GM23248 (cell line): ENCODE measurements at places on chromosomes 6 and 20. TPM values are rescaled to one million over a fixed set of nuclear protein-coding genes. Genes with fewer than 3 reads are reported as not detected.
A peak's percentile ranks its signal among the peaks of the same experiment; 100 is the strongest.

DNA sequence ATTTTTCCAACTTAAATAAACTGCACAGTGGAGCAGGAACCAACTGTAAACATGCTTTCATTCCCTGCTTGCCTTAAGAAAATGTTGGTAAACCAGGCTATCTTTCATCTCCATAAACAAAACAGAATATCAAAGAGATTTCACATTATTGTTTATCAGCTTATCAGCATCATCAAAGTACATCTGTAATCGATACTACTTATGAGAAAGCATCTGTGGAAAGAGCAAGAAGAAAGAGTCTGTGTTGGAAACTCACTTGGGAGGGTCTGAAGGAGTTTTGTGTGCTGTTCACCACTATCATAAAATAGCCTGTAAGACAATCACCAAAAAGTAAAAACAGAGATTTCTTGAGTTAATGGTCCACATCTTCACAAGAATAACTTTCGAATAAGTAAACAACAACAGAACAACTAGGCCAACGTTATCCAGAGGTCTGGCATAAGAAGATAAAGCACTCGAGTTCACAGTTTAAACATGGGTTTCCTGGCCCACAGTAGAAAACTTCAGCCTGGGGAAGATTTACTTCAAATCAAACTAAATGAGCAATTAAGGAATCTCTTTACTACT, 47.9 kb downstream of the EPB41L2 start:
- no peaks in the 10 kb centered on the region for H3K27me3 ChIP-seq
- H3K4me1 ChIP-seq = peaks cover 39% of the 10 kb centered on the region
- H3K36me3 ChIP-seq = no peaks in the 10 kb centered on the region

DNA sequence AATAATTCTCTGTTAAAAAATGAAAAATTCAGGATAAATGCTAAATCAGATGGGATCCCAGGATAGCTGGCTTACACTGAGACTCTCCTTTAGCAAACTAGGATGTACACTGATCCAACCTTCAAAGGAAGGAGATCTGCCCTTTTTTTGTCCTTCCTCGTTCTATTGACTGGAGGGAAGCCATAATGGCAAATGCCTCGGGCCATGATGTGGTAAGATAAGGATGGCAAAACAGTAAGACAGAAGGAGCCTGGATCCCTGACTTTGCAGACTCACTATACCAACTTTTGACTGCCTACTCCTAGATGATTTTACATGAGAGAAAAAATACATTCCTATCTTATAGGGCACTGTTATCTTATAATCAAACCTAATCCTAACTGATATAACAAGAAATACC, 156.9 kb upstream of the BEND3 start:
- no peaks in the 10 kb centered on the region for H3K4me1 ChIP-seq
- no peak for DNase-seq
- H3K27ac ChIP-seq = no peak overlapping the region
- no peak overlapping the region for H3K4me3 ChIP-seq
- no peaks in the 10 kb centered on the region for H3K27me3 ChIP-seq

DNA sequence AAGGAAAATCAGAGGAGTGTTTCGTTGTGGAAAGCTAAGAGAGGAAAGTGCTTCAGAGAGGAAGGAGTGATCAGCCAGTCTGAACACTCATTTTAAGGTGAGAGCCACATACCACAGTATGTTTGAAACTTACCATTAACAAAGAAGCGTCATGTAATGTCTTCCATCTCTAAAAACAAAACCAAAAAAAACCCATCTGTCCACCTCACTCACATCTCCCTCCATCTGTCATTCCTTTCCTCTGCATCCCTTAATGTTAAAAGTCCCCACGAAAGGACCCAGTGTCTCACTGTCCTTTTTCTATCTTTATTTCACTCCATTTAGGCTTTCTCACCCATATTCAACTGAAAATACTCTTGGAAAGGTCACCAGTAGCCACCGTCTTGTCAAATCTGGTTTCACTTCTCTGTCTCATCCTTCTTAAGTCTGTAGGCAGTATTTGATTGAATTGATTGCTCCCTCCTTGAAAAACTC, 59.4 kb upstream of the GNRH2 start:
- peak; percentile 2 for DNase-seq
- H3K4me1 ChIP-seq = peaks cover 31% of the 10 kb centered on the region
- H3K27me3 ChIP-seq = no peaks in the 10 kb centered on the region
- no peak overlapping the region for H3K4me3 ChIP-seq

DNA sequence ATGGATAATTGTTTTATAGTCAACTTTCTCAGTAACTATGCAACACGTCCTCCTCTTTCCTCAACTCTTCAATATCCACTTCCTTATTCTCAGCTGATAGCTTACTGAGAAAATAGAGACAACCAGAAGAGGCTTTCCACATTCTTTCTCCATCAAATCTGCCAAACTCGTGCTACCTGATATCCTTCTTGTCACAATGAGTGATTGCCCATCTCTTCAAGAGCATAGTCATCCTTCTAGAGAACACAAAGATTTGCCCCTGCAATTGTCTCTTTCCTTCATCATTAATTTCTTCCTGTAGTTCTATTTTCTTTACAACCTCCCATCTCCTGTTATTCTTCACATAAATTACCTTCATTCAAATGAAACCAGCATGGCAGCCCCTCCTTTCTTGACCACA, 75.9 kb upstream of the RGS17 start:
- peaks cover 7% of the 10 kb centered on the region; the same call in 1 of the 2 replicates for H3K4me1 ChIP-seq
- DNase-seq = no peak
- no peaks in the 10 kb centered on the region for H3K36me3 ChIP-seq
- no peak overlapping the region for H3K4me3 ChIP-seq

DNA sequence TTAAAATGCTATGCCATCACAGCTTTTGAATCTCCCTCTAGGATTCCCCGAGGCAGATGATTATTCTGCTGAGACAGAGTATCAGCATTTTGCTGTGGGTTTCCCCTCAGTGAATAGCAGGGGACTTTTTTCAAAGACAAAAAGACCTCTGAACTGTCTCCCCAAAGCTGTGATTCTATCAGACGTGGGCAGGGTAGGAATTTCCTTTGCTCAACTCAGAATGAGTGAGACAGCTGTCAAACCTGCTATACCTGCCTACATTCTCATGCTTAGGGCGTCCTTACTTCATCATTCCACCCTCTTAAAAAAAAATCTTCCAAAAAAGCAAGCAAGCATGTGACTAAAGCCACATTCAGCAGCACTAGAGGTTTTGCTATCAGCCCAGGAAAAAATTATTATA, 147.6 kb upstream of the FAM83B start:
- H3K27ac ChIP-seq = no peak overlapping the region
- no peak for DNase-seq
- no peaks in the 10 kb centered on the region for H3K27me3 ChIP-seq
- H3K36me3 ChIP-seq = no peaks in the 10 kb centered on the region
- no peak overlapping the region for H3K4me3 ChIP-seq
- H3K4me1 ChIP-seq = no peaks in the 10 kb centered on the region

DNA sequence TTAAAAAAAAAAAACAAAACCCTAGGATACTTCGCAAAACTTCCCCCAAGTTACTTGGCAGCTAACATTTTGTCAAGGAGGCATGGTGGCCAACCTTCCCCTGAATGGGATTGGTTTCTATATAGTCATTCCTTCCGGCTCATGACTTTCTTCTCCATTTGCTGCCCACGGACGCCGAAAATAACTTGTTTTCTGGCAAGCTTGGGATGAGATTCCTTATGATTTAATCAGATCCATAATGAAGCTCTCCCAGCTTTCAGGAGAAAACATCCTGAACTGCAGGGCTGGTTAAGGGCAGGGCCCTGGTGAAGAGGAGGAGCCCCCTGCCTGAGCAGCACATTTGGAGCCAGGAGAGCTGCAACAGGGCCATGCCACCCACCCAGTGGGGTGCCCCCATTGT, 49.9 kb downstream of the PPP1R16B start:
- peak; percentile 92 for DNase-seq
- H3K27ac ChIP-seq = no peak overlapping the region

DNA sequence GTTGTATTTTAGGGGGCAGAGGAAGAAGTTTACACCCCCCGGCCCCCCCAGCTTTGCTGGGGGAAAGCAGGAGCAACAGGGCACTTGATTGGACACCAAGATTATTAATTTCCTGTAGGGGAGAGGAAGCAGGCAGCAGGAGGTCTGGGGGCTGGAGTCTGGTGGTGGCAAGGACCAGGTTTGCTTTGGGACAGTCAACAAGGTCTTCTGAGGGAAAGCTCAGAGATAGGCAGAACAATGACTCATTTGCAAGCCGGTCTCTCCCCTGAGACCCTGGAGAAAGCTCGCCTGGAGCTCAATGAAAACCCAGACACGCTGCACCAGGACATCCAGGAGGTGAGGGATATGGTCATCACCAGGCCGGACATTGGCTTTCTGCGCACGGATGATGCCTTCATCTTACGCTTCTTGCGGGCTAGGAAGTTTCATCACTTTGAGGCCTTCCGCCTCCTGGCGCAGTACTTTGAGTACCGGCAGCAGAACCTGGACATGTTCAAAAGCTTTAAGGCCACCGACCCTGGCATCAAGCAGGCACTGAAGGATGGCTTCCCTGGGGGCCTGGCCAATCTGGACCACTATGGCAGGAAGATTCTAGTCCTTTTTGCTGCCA, 1.6 kb downstream of the CLVS2 start:
- peaks cover 37% of the 10 kb centered on the region for H3K27me3 ChIP-seq
- H3K36me3 ChIP-seq = no peaks in the 10 kb centered on the region
- no peak for DNase-seq
- no peak overlapping the region for H3K4me3 ChIP-seq

- no peaks in the 10 kb centered on the region for H3K27me3 ChIP-seq
- H3K4me3 ChIP-seq = no peak overlapping the region
- no peaks in the 10 kb centered on the region for H3K36me3 ChIP-seq
- no peak overlapping the region for H3K27ac ChIP-seq
- no peaks in the 10 kb centered on the region for H3K4me1 ChIP-seq
Observed at GRCh38 chr6:130204322-130204721, 18.4 kb downstream of the SAMD3 start.

DNA sequence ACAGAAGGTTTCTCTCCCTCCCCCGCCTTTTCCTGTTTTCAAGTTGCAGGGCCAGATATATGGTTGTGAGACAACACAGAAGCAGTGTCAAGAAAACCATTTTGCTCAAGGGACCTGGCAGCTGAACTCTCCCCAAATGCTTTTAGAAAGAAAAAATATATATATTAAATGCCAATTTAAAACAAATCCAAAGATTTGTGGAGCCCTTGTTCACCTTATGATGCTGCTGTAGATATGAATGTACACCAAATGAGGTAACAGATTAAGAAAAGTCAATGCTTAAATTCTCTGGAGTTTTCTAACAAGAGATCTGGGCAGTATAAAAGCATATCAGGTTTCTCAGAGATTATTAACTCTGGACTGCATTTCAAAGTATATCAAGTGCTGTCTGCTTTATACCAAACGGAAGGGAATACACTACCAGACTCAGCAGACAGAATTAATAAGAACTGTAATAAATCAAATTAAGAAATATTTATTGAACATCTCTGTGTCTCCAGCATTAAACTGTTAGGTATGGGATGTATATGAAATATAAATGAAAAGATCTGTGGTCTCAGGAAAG, 357.5 kb downstream of the HDGFL1 start:
- DNase-seq = no peak
- no peaks in the 10 kb centered on the region for H3K36me3 ChIP-seq
- no peak overlapping the region for H3K27ac ChIP-seq
- H3K4me1 ChIP-seq = peaks cover 19% of the 10 kb centered on the region
- no peak overlapping the region for H3K4me3 ChIP-seq
- H3K27me3 ChIP-seq = no peaks in the 10 kb centered on the region

DNA sequence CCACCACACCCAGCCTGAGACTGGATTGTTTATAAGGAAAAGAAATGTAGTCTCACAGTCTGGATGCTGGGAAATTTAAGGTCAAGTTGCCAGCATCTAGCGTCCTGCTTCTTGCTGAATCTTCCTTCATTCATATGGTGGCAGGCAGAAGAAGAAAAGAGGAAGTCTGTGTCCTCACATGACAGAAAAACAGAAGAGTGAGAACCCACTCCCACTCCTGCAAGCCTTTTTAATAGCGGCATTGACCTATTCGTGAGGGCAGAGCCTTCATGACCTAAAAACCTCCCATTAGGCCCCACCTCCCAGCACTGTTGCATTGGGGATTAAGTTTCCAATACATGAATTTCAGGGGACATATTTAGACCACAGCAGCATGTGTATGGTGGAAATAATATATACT, 160.8 kb upstream of the BMP2 start:
- H3K4me3 ChIP-seq = no peak overlapping the region
- no peak overlapping the region for H3K27ac ChIP-seq
- H3K36me3 ChIP-seq = no peaks in the 10 kb centered on the region
- DNase-seq = no peak
- H3K27me3 ChIP-seq = peaks cover 10% of the 10 kb centered on the region
- no peaks in the 10 kb centered on the region for H3K4me1 ChIP-seq

Gene OR2H2
- not detected in 2 replicates for total RNA-seq

Gene EDN1
- 1.8 and 6.3 TPM in 2 replicates for total RNA-seq
